MCF 10A (cell line): ENCODE measurements at places on chromosomes 12 and 14. TPM values are rescaled to one million over a fixed set of nuclear protein-coding genes. Genes with fewer than 3 reads are reported as not detected.

SAMD15 gene
- total RNA-seq: 0.81 and 0.86 TPM in 2 replicates

PIK3C2G gene
- total RNA-seq: 10.6 and 15.0 TPM in 2 replicates

NOP9 gene
- 29.8 and 31.9 TPM in 2 replicates for total RNA-seq

FSCB gene
- not detected in 2 replicates for total RNA-seq

VPS29 gene
- total RNA-seq: 125 and 131 TPM in 2 replicates

TMEM52B gene
- total RNA-seq: not detected in 2 replicates

DAO gene
- total RNA-seq: not detected in 2 replicates

SPIC gene
- total RNA-seq: not detected in 2 replicates

RTL1 gene
- total RNA-seq: not detected in 2 replicates

- H3K4me3 ChIP-seq: no peak overlapping the region
- peaks cover 5% of the 10 kb centered on the region for H3K36me3 ChIP-seq
- no peak for DNase-seq
These were observed 82.1 kb downstream of the ZFP36L1 start for GRCh38 chr14:68710776-68711175.

GRCh38 chr12:62882140-62882539 is 52.8 kb downstream of the PPM1H start:
- no peak overlapping the region for H3K27ac ChIP-seq
- H3K4me1 ChIP-seq: no peaks in the 10 kb centered on the region
- DNase-seq: no peak
- no peaks in the 10 kb centered on the region for H3K36me3 ChIP-seq
- no peak overlapping the region for H3K4me3 ChIP-seq

GRCh38 chr14:53316504-53316903 is 163.4 kb upstream of the DDHD1 start:
- H3K4me3 ChIP-seq: no peak overlapping the region
- no peaks in the 10 kb centered on the region for H3K36me3 ChIP-seq
- no peak overlapping the region for H3K27ac ChIP-seq
- DNase-seq: no peak
- H3K27me3 ChIP-seq: no peaks in the 10 kb centered on the region

- H3K4me1 ChIP-seq: peaks cover 18% of the 10 kb centered on the region
- no peaks in the 10 kb centered on the region for H3K27me3 ChIP-seq
- DNase-seq: peak; percentile 56
- peak overlapping the region; percentile 83 for H3K27ac ChIP-seq
- no peaks in the 10 kb centered on the region for H3K36me3 ChIP-seq
These were observed 43.4 kb upstream of the CFAP54 start for GRCh38 chr12:96445691-96446583.

DNA sequence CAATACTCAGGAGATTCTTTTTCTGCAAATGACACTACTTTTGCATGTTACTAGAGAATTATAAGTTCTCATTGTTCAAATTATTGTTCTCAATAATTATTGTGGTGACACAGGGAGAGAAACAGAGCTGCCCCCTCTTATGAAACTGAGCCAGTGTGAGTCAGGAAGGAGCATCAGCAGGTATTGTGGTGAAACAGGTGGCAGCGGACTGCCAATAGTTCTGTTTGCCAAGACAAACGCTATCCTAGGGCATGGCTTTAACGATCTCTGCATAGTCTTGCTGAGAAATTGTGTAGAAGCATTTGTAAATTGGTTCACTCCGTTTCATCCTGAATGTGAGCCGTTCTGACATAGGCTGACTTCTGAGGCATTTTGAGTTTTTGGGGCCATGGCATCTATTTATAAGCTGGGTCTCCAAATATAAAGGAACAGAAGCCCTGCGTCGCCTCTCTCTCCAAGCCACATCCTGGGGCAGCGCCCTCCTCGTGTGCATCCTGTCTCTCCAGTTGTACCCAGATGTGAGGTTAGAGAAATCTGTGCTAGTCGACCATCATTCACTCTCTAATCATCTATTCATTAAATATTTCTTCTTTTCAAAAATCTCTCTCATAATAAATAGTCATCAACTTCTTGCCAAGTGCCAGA is 15.8 kb upstream of the PPP4R4 start:
- H3K36me3 ChIP-seq: no peaks in the 10 kb centered on the region
- H3K27ac ChIP-seq: no peak overlapping the region
- H3K27me3 ChIP-seq: peaks cover 36% of the 10 kb centered on the region
- H3K4me3 ChIP-seq: no peak overlapping the region
- H3K4me1 ChIP-seq: no peaks in the 10 kb centered on the region

- DNase-seq: no peak
- H3K4me3 ChIP-seq: peak overlapping the region; percentile 67
- H3K4me1 ChIP-seq: no peaks in the 10 kb centered on the region
These were observed 1.4 kb upstream of the FOXN4 start for GRCh38 chr12:109310247-109311125.

DNA sequence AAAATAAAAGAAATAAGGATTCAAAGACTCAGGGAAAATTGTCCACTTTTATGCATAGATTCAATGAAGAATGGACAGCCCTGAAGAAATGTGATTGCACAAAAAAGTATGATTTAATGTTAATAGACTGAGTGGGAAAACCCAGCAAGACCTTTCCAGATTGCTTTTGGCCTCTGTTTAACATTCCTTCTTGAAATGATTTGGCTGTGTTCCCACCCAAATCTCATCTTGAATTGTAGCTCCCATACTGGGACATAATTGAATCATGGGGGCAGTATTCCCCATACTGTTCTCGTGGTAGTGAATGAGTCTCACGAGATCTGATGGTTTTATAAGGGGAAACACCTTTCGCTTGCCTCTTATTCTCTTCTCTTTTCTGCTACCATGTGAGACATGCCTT is 1316.9 kb upstream of the SEL1L start:
- H3K27me3 ChIP-seq: no peaks in the 10 kb centered on the region
- no peak overlapping the region for H3K27ac ChIP-seq
- no peaks in the 10 kb centered on the region for H3K36me3 ChIP-seq
- H3K4me3 ChIP-seq: no peak overlapping the region
- no peaks in the 10 kb centered on the region for H3K4me1 ChIP-seq

DNA sequence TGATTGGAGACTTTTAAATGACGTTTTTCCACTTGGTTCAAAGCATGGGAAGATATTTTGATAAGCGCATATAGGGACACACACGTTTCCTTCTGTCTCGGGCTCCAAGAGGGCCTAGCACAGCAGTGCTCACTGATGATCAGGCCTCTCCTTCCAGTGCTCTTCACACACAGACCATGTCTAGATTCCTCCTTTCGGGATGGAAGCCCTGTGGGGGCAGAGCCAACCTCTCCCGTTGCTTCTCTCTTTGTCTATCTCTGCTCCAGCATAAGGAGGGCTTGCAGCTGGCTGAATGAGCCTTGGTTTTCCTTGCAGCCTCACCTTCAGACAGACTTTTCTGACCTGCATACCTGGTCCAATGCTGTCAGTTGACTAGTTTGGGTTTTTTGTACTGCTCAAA is 22.3 kb downstream of the GPRC5D start:
- peaks cover 8% of the 10 kb centered on the region for H3K4me1 ChIP-seq
- H3K4me3 ChIP-seq: no peak overlapping the region
- H3K27me3 ChIP-seq: no peaks in the 10 kb centered on the region
- DNase-seq: no peak
- H3K27ac ChIP-seq: no peak overlapping the region

DNA sequence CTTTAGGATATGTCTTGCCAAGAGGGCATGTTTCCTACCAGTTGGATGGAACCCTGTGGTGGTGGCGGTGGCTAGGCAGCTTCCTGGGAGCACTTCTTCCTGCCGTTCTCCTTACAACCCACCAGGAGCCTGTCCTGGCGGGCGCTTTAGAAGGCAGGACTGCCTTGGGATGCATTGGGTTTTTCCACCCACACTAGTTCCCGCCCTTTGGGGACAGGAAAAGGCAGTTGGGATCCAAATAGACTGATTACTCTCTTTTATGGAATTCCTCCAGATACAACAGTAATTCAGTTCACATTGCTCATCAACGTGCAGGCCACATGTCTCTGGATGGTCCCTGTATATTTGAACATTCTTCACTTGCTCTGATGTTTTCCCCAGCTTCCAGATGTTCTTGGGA is 305.7 kb upstream of the SSTR1 start:
- H3K27ac ChIP-seq: no peak overlapping the region
- H3K4me3 ChIP-seq: no peak overlapping the region
- no peaks in the 10 kb centered on the region for H3K27me3 ChIP-seq

DNA sequence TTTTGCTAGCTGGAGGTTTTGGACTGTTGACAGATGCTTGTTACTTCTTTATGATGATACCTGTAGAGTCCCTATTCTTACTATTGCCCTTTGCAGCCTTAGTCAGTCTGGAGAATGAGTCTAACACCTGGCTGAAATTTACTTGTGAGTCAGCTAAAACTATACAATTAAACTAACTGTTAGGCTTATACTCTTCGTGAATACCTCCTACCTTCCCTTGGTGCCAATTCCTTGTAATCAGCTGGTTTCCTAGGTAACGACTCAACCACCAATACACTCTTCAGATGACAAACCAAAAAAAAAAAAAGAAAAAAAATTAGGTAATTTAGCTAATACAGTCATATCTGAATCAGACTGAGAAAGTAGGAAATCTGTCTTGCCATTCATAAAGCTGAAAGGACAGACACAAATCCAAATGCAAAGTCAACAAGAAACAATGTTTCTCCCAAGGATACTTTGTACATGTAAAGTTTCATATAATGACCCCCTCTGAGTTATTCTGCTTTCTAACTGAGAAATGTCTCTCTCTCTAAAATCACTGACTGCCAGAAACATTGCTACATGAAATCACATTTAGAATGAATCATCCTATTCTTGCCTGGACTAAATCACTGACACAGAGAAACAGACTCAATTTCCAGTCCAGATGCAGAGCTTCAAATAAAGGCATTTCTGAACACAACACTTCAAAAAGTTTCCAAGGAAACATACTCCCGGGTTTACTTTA is 56.5 kb upstream of the CDKL1 start:
- H3K36me3 ChIP-seq: peaks cover 35% of the 10 kb centered on the region
- peak; percentile 61 for DNase-seq
- peak overlapping the region; percentile 71 for H3K27ac ChIP-seq
- no peak overlapping the region for H3K4me3 ChIP-seq
- H3K4me1 ChIP-seq: peaks cover 16% of the 10 kb centered on the region

GRCh38 chr12:55745361-55746173 is 2.6 kb downstream of the GDF11 start:
- peaks cover 22% of the 10 kb centered on the region for H3K36me3 ChIP-seq
- no peak overlapping the region for H3K4me3 ChIP-seq
- H3K27me3 ChIP-seq: peaks cover 17% of the 10 kb centered on the region
- H3K4me1 ChIP-seq: peaks cover 23% of the 10 kb centered on the region

DNA sequence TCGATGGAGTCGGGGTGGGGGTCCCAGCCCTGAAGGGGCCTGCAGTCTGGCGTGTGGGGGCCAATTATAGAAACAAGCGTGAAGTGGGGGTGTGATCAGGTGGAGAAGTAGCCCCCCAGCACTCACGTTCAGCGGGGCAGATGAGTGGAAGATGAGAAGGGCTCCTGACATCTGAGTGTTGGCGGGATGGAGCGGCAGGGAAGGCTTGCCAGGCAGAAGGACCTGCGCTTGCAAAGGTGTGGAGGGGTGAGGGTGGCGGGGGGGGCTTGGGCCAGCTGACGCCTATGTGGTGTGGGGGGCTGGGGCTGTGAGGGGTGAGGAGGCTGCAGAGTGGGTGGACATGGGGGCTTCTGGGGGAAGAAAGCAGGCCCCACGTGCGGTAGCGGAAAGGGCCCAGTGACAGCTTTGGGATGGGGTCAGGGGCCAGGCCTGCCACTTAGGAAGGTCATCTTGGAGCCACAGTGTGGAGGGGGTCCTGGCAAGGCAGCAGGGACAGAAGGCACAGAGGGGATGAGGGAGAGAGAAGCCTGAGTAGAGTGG is 22.2 kb upstream of the BEGAIN start:
- H3K27ac ChIP-seq: no peak overlapping the region
- H3K36me3 ChIP-seq: no peaks in the 10 kb centered on the region
- no peak overlapping the region for H3K4me3 ChIP-seq

- peaks cover 39% of the 10 kb centered on the region for H3K4me1 ChIP-seq
- H3K27ac ChIP-seq: peak overlapping the region; percentile 97
- peak; percentile 28 for DNase-seq
- no peaks in the 10 kb centered on the region for H3K36me3 ChIP-seq
- peak overlapping the region; percentile 91 for H3K4me3 ChIP-seq
These were observed 1.0 kb downstream of the FGFR1OP2 start for GRCh38 chr12:26939192-26939832.

- no peaks in the 10 kb centered on the region for H3K36me3 ChIP-seq
- no peaks in the 10 kb centered on the region for H3K27me3 ChIP-seq
- no peak overlapping the region for H3K27ac ChIP-seq
- H3K4me3 ChIP-seq: no peak overlapping the region
These were observed 65.0 kb upstream of the ASPG start for GRCh38 chr14:104020471-104020870.

DNA sequence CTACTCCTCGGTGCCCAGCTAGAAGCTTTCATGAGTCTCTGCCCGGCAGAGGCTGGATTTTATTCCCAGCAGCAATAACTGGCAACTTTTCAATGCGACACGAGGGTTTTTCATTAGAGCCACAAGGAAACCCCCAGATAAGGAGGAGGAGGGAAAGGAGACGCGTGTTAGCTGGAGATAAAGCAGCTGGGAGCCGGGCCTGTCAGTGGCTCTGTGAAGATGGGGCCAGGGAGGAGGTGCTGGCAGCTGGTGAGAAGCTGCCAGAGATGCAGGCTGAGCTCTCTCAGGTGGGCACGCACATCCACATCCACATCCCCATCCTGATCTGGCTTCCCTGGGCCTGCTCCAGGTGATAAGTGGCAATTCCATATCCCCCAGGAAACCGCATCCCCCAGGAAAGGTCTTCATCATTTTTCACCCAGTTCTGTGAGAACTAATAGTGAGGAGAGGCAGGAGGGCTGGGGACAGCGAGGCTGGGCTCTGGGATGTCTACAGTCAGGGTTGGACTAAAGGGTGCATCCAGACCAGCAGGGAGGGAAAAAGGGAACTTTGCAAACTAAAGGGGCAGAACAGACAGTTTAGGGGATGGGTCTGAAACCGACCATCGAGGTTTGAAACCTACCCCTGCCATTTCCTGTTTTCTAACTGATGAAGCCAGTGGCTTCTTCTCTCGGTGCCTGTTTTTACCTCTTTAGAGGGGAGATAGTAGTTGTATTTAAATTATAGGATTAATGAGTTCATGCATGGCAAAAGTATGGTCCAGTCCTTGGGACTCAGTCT is 413.2 kb downstream of the DPF3 start:
- H3K4me1 ChIP-seq: peaks cover 14% of the 10 kb centered on the region
- H3K27me3 ChIP-seq: peaks cover 30% of the 10 kb centered on the region
- DNase-seq: no peak
- no peak overlapping the region for H3K4me3 ChIP-seq
- H3K27ac ChIP-seq: no peak overlapping the region
- no peaks in the 10 kb centered on the region for H3K36me3 ChIP-seq
